ENCODE measurements at places on chromosomes 2 and 18.
A peak's percentile ranks its signal among the peaks of the same experiment; 100 is the strongest.

GRCh38 chr18:56851774-56852173, 200.6 kb downstream of the WDR7 start:
- no peak overlapping the region for H3K4me3 ChIP-seq
- H3K4me1 ChIP-seq, result no peaks in the 10 kb centered on the region
- DNase-seq, result no peak
- H3K27me3 ChIP-seq, result no peaks in the 10 kb centered on the region
- no peak overlapping the region for H3K27ac ChIP-seq

DNA sequence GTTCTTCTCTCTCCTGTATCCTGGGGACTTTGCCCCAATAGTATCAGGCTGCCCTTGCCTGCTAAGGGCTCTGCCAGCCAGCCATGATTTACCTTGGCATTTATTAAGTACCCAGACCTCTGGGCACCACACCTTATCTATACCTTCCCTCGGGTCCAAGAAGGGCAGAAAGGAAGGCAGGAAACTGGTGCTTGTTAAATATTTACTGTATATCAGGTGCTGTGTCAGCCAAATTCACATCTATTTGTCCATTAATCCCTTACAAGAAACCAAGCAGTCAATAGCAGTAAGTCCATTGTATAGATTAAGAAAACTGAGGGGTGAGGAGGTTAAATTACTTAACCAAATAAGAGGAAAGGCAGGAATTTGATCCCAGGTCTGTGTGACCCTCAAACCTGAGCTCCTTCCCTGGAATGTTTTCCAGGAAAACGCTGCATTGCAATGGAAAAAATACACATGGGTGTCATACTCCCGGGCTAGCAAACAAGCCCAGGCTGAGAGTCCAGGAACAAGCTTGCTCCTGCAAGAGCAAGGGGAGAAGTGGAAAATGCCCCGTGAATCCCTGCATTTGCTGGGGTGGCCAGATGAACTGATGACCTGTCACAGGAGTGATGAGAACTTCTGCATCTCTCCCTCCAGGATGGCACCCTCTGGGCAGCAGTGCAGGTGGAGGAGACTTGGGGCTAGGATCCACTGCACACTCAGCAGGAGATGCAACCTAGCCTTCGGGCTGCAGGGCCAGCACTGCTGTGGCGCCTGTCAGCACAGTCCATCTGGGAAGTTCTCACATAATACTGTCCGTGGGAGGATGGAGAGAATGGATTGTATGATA, 30.4 kb downstream of the CIB4 start:
- no peak overlapping the region for H3K27ac ChIP-seq
- H3K36me3 ChIP-seq, result no peaks in the 10 kb centered on the region
- peaks cover 63% of the 10 kb centered on the region for H3K27me3 ChIP-seq
- no peaks in the 10 kb centered on the region for H3K4me1 ChIP-seq
- no peak for DNase-seq

DNA sequence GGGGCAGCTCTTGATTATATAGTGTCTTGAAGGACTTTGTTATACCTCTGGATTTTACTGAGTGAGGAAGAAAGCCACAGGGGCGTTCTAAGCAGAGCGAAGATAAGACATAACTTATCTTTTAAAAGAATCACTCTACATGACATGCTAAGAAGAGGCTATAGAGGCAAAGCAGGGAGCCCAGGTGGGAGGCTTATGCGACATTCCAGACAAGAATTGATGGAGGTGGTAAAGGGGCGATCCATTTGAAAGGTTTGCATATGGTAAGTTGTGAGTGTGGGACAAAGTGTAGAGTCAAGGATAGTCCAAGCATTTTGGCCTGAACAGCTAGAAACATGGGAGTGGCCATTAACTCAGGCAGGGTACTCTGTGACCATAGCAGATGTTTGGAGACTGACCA, 49.8 kb downstream of the LYPD6 start:
- no peak overlapping the region for H3K4me3 ChIP-seq
- no peak overlapping the region for H3K27ac ChIP-seq
- no peaks in the 10 kb centered on the region for H3K36me3 ChIP-seq
- DNase-seq, result no peak
- H3K4me1 ChIP-seq, result peaks cover 4% of the 10 kb centered on the region

DNA sequence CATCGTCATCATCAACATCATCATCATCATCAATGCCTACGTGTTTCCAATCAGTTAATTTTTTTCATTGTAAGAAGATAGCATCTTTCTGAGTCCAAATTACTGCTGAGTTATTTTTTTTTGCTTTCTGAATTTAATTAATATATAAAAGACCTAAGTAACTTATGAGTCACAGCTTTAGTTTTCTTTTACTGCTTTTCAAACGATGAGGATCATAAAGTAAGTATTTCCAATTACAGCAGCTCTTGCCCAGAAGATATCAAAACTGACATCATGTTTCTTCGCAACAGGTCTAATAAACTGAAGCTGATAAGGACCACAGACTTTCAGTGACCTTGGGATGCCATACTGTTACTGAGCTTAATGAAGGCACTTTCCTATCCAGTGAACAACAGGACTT, 442.2 kb downstream of the DSEL start:
- H3K4me1 ChIP-seq, result no peaks in the 10 kb centered on the region
- H3K27ac ChIP-seq, result no peak overlapping the region
- H3K27me3 ChIP-seq, result no peaks in the 10 kb centered on the region

DNA sequence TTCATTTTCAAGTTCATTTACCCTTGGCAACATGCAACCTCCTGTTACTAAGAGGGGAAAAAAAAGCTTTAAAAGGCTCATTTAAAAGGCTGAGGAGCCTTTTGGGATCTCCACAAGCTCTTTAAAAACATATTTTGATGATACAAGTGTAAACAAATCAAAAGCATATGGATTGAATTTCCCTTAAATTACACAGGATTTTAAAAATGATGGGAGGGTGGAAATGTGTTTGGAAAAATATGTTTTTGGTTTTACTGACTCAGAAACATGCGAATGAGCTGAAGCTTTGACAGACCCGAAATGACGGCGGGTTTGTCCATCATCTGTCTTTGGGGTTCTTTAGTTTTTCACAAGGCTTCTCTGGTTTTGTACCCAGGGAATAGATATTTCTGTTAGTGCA, 180.6 kb upstream of the CCDC68 start:
- DNase-seq, result no peak
- H3K36me3 ChIP-seq, result no peaks in the 10 kb centered on the region
- H3K27me3 ChIP-seq, result peaks cover 5% of the 10 kb centered on the region
- H3K4me3 ChIP-seq, result no peak overlapping the region

- no peak for DNase-seq
- no peak overlapping the region for H3K4me3 ChIP-seq
- H3K36me3 ChIP-seq, result no peaks in the 10 kb centered on the region
- peaks cover 19% of the 10 kb centered on the region for H3K27me3 ChIP-seq
These were observed 222.6 kb upstream of the SPRED2 start for GRCh38 chr2:65655000-65655399.

GRCh38 chr2:207869784-207870778, 100.4 kb upstream of the FZD5 start:
- no peak overlapping the region for H3K4me3 ChIP-seq
- no peaks in the 10 kb centered on the region for H3K27me3 ChIP-seq
- no peaks in the 10 kb centered on the region for H3K36me3 ChIP-seq
- H3K4me1 ChIP-seq, result peaks cover 17% of the 10 kb centered on the region
- H3K27ac ChIP-seq, result peak overlapping the region; percentile 76
- peak; percentile 54 for DNase-seq

- peaks cover 5% of the 10 kb centered on the region for H3K27me3 ChIP-seq
- no peak overlapping the region for H3K27ac ChIP-seq
- DNase-seq, result no peak
These were observed 245.1 kb upstream of the APCDD1 start for GRCh38 chr18:10209302-10209701.

GRCh38 chr2:96267159-96267971, 1.3 kb downstream of the CIAO1 start:
- DNase-seq, result no peak
- peak overlapping the region; percentile 98 for H3K4me3 ChIP-seq
- peak overlapping the region; percentile 34 for H3K27ac ChIP-seq
- peaks cover 39% of the 10 kb centered on the region for H3K4me1 ChIP-seq

DNA sequence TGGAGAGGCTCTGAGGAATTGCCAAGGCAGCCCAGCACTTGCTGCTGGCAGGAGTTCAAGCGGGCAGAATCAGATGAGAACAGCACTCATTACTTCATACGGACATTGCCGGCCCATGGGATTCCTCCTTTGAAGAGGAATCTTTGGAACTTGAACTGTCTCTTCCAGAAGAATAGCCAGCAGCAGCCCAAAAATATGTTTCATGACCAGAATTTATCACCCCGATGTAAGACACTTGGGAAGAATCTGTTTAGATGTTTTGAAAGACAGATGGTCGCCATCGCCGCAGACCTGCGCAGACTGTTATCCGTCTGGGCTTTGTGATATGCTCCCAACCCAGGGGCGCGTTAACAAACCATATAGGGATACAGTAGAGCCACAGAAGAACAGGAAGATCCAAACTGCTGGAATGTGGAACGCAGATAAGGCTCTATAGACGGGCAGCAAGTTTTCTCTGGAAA, 3.7 kb upstream of the ADI1 start:
- no peaks in the 10 kb centered on the region for H3K27me3 ChIP-seq
- no peak for DNase-seq
- peaks cover 27% of the 10 kb centered on the region for H3K4me1 ChIP-seq
- H3K36me3 ChIP-seq, result no peaks in the 10 kb centered on the region
- H3K4me3 ChIP-seq, result no peak overlapping the region

- no peak overlapping the region for H3K4me3 ChIP-seq
- H3K27ac ChIP-seq, result no peak overlapping the region
- no peak for DNase-seq
- no peaks in the 10 kb centered on the region for H3K36me3 ChIP-seq
- H3K27me3 ChIP-seq, result peaks cover 10% of the 10 kb centered on the region
These were observed 234.9 kb downstream of the TFCP2L1 start for GRCh38 chr2:121049950-121050585.

GRCh38 chr2:198097630-198098029, 293.2 kb downstream of the PLCL1 start:
- H3K36me3 ChIP-seq, result no peaks in the 10 kb centered on the region
- no peak overlapping the region for H3K27ac ChIP-seq
- H3K4me3 ChIP-seq, result no peak overlapping the region
- no peak for DNase-seq
- no peaks in the 10 kb centered on the region for H3K4me1 ChIP-seq

DNA sequence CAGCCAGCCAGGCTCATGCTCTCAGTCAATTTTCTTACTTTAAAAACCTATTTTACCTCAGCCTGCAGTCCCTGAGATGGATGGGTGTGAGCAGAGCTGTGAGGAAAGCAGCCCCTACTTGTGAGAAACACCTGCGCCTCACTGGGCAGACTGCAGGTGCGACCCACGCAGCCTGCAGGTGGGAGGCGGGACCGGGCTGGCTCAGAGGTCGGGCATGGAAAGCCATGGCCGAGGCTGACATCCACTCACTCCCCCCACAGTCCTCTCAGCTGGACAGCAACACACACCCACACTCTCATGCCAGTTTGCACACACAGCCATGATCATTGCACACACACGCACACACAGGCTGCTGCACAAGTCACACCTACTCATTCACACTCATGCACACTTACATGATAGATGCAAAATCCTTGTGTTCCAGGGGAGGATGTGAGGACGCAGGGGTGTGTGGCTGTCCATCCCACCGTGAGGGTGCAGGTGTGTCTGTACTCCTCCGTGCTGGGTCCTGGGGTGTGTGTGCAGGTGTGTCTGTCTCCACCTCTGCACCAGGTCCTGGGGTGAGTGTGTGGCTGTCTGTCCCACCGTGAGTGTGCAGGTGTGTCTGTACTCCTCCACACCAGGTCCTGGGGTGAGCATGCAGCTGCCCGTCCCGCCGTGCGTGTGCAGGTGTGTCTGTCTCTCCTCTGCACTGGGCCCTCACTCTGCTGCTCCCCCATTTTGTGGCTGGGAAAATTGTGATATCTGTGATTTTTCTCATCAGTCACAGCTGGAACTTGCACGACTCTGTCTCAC, 166.5 kb downstream of the RTP5 start:
- peaks cover 68% of the 10 kb centered on the region for H3K27me3 ChIP-seq
- H3K4me1 ChIP-seq, result peaks cover 10% of the 10 kb centered on the region
- no peak overlapping the region for H3K27ac ChIP-seq
- DNase-seq, result no peak
- no peak overlapping the region for H3K4me3 ChIP-seq

GRCh38 chr2:11891028-11891427, 144.6 kb downstream of the LPIN1 start:
- no peaks in the 10 kb centered on the region for H3K36me3 ChIP-seq
- H3K4me3 ChIP-seq, result no peak overlapping the region
- no peak for DNase-seq
- H3K27me3 ChIP-seq, result no peaks in the 10 kb centered on the region
- H3K4me1 ChIP-seq, result no peaks in the 10 kb centered on the region
- no peak overlapping the region for H3K27ac ChIP-seq

DNA sequence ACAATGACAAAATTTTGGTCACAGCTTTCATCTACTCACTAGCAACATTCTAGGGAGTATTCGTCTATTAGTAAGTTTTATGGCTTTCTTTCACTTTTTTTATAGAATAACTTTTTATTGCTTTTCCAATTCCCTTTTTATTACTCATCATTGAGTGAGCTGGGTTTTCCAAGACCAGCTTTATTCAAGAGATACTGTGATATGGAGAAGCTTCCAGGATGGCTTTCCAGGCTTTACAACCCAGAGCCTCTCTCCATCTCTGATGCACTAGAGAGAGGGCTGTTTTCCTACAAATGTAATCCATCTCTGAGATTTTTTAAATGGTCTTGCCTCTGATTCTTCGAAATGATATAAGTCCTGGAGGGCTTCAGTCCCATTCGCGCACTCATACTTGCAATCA, 118.3 kb downstream of the LDLRAD4 start:
- H3K27ac ChIP-seq, result no peak overlapping the region
- H3K36me3 ChIP-seq, result no peaks in the 10 kb centered on the region
- H3K4me3 ChIP-seq, result no peak overlapping the region
- no peak for DNase-seq

DNA sequence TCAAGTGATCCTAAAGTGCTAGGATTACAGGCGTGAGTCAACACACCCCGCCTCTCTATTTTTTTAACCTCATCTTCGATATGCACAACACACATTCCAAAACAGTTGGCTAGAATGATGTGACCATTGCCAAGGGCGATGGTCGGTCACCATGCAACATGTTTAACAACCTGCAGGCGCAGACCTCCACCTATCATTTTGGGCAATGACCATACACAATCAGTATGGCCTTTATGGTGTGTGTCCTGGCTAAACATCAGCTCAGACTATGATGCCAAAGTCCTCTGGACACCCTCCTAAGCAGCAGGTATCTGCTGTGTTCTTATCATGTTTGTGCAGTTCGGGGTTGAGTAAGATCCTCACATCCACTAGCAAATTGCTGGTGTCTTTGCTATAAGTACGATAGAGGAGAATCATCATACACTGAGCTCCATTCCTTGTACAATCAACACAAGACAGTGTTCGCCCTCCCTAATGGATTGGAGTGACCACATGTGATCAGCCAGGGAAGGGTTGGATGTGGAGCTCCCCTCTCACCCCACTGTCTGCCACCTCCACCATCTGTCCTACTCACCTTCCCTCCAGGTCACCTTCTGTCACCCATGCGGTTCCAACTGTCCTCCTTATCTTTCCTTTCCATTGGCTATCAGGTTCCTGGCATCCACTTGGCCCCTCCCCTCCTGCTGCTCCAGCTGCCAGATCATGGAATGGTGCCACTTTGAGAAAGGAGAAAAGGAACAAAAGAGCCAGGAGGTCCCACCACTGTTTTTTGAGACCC, 7.9 kb upstream of the RNF152 start:
- no peak overlapping the region for H3K4me3 ChIP-seq
- peaks cover 4% of the 10 kb centered on the region for H3K4me1 ChIP-seq
- DNase-seq, result no peak
- no peak overlapping the region for H3K27ac ChIP-seq
- H3K27me3 ChIP-seq, result no peaks in the 10 kb centered on the region

GRCh38 chr18:24651434-24651833, 191.0 kb downstream of the HRH4 start:
- no peaks in the 10 kb centered on the region for H3K4me1 ChIP-seq
- no peak overlapping the region for H3K4me3 ChIP-seq
- peak; percentile 36 for DNase-seq
- H3K27me3 ChIP-seq, result no peaks in the 10 kb centered on the region
- no peaks in the 10 kb centered on the region for H3K36me3 ChIP-seq
